Stimulated activated CD4-positive, alpha-beta T cell treated with anti-CD3 and anti-CD28 coated beads, Interleukin-1b, Interleukin-23, amount 100 ng/mL, for 24 hours (primary cell): ENCODE measurements at places on chromosomes 11 and 22.

- DNase-seq = no peak
These were observed 2.1 kb downstream of the CDC42BPG start for GRCh38 chr11:64842366-64842759.

DNA sequence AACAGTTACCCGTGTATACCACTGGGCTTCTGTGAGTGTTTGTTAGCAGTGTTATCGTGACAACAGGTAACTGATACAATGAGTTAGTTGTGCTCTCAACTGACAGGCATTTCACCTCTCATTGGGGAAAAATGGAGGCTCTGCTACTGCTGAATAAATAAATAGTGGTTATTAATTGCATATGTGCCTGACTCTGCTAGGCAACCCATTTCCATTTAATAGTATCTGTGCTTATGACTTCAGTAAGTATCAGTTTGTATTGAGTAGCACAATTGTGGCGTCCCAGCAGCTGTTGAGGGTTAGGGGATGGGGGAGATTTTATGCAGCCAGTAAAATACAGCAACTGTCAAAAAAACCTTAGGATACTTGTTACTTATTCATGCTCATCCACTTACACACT, 123.4 kb upstream of the SEZ6L start:
- no peak for DNase-seq

DNA sequence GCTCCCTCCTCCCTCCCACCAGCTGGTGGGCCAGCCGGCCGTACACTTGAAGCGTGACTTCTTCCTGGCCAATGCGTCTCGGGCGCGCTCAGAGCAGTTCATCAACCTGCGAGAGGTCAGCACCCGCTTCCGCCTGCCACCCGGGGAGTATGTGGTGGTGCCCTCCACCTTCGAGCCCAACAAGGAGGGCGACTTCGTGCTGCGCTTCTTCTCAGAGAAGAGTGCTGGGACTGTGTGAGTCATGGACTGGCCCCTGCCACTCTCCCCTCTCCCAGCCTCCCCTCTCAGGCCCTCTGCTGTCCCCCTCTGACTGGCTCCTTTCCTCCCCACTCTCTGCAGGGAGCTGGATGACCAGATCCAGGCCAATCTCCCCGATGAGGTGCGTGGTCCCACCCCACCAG, 24.7 kb downstream of the CAPN1 start:
- DNase-seq = no peak

- DNase-seq = no peak
These were observed 4.0 kb upstream of the CERK start for GRCh38 chr22:46741974-46742519.

GRCh38 chr22:49965091-49966040, 4.8 kb downstream of the PIM3 start:
- no peak for DNase-seq
